Stimulated activated CD8-positive, alpha-beta memory T cell treated with anti-CD3 and anti-CD28 coated beads, Interleukin-2, amount 100 ng/mL, for 48 hours (primary cell): ENCODE measurements at places on chromosomes 1 and 21.

- no peak for DNase-seq
These were observed 109.8 kb upstream of the COL6A1 start for GRCh38 chr21:45871616-45872236.

GRCh38 chr1:29362764-29363163 is 126.4 kb downstream of the PTPRU start:
- no peak for DNase-seq

GRCh38 chr1:172342584-172343239 is 77.8 kb upstream of the C1orf105 start:
- DNase-seq = no peak

GRCh38 chr1:248812736-248813425 is 12.8 kb downstream of the SH3BP5L start:
- no peak for DNase-seq

DNA sequence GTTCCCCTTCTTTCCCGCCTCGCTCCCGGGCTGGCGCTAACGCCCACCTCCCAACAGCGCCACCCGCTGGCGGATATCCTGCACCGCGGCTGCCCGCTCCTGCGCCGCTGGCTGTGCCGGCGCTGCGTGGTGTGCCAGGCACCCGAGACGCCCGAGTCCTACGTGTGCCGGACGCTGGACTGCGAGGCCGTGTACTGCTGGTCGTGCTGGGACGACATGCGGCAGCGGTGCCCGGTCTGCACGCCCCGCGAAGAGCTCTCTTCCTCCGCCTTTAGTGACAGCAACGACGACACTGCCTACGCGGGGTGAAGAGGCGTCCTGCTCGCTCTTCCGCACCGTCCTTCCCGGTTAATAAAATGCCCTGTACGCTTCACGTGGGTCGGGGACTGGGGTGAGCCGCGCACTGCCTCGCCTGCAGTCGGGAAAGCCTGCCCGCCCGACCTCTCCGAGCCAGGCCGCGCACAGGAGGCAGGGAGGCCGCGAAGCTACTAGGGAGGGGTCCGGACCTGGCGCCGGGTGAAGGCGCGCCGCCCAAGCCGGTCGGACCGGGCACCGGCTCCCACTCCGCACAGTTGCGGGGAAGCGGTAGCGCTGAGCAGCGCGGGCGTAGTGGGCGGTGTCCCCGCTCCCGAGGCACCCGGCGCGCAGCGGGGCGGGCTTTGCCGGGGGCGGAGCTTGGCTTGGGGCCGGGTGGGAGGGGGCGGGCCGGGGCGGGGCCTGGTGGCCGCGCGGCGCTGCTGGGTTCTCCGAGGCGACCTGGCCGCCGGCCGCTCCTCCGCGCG is at the start of gene ADAM15:
TSS of gene ADAM15 (plus strand) at position 757 of the 782 bp plus-strand sequence. CDS start 71 bp downstream, outside the sequence.
- DNase-seq = peak; percentile 71

GRCh38 chr1:9344426-9345200 is 51.9 kb downstream of the SPSB1 start:
- DNase-seq = no peak

DNA sequence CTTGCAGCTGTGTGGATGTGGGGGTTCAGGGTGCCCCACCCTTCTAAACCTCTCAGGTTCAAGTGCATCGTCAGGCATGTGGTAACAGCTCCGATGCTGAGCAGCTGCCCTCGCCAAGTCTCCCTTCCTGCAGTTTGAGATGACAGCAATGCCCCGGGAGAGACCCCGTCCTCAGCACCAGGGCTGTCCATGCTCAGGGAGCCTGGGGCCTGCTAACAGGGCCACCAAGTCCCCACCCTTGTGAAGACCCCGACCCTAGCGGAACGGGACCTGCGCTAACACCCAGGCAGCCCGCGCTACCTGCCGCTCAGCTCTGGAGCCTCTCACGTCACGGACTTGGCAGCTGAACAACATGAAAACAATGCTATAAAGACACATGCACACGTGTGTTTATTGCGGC is 159.2 kb upstream of the C1orf174 start:
- DNase-seq = no peak
